Left kidney (tissue), 8 donors: ENCODE measurements at places on chromosomes 2 and 18. TPM values are rescaled to one million over a fixed set of nuclear protein-coding genes. Genes with fewer than 3 reads are reported as not detected.

APCDD1 gene
- polyA plus RNA-seq: 74.6 TPM

CD207 gene
- polyA plus RNA-seq: not detected

RGPD4 gene
- polyA plus RNA-seq: 0.03 TPM

DIPK1C gene
- polyA plus RNA-seq: 0.10 TPM

ERMN gene
- polyA plus RNA-seq: 0.93 TPM

FAM124B gene
- polyA plus RNA-seq: 2.6 TPM

DNA sequence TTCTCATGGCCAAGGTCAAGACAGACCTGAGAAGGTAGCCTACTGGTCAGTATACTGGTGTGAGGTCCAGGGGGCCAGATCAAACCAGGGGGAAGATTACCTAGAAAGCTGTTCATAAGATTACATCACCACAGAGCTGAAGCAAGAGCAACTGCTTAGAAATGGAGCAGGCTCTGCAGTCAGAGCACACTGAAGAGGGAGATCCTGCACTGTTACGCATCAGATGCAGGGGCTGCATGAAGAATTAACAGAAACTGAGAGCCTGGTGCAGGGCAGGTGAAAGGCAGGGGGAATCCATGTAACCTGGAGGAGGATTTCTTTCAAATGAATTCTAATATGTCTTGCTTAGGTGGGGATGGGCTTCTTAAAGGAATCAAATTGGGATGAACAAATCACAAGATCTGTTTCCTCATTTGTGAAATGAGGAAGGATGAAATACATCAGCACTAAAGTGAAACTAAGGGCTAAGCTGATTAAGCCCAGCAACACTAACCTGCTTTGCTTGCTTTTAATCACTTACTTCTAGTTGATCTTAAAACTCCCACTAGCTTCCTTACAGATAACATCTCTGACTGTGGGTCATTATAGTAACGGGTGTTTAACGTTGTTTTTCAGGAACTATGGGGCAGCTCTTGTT, 74.3 kb upstream of the ADAM23 start:
- DNase-seq: no peak

DNA sequence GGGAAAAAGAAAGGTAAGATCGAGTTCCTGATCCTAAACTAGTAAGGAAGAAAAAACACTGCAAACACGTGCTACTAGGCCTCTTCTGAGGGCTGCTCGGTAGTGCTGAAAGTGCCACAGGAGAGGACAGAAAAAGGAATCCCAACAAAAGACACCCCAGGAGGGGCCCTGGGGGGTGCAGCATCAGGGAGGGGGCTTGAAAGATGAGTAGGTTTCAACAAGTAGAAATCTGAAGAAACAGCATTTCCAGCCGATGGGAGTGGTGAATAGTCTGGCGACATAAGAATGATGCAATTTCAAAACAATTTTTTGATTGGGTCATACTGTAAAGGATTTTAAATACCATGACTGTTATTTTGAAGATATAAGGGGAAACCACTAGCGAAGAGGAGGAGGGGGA, 98.6 kb downstream of the NOL10 start:
- DNase-seq: no peak

GRCh38 chr2:156892467-156893281, 364.8 kb upstream of the GALNT5 start:
- peak; percentile 64 for DNase-seq

DNA sequence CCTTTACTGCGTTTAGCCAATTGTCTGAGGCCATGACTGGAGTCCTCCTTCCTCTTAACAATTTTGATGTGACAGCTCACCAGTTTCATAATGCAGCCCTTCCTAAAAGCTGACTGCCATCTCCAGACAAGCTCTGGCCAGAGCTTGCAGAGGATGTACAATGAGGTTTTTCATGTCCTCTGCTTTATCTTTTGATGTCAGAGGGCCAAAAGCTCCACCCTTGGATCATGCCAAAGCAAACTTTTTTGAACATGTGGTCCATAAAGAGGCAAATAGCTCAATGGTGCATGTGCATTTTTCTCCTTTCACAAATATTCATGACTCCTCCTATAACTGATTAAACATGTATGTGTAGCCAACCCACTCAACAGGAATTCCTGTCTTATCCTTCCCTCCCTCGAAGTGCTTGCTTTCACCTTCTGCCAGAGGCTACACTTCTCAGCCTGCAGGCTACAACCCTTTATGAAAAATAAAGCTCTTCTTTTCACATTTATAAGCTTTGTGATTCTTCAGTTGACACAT, 266.2 kb downstream of the FBXO15 start:
- DNase-seq: no peak

DNA sequence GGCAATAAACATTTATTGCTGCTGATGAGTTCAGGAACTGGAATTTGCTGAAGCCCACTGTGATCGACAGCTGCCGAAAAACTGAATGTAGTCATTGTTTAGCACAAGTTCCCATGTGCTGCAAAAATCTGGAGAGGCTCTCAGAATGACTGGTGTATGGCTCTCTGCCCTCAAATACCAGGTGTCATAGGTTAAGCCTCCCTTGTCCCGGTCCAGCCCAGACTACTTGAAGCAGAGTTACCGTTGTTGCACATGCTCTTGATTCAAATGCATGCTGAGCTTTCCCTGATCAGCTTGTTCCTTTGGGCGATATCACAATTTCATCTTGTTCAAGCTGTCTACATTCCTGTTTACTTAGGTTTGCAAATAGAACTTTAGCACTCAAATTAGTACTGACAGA, 625.2 kb downstream of the CPS1 start:
- DNase-seq: no peak

GRCh38 chr2:3960106-3960505, 256.7 kb downstream of the DCDC2C start:
- no peak for DNase-seq

DNA sequence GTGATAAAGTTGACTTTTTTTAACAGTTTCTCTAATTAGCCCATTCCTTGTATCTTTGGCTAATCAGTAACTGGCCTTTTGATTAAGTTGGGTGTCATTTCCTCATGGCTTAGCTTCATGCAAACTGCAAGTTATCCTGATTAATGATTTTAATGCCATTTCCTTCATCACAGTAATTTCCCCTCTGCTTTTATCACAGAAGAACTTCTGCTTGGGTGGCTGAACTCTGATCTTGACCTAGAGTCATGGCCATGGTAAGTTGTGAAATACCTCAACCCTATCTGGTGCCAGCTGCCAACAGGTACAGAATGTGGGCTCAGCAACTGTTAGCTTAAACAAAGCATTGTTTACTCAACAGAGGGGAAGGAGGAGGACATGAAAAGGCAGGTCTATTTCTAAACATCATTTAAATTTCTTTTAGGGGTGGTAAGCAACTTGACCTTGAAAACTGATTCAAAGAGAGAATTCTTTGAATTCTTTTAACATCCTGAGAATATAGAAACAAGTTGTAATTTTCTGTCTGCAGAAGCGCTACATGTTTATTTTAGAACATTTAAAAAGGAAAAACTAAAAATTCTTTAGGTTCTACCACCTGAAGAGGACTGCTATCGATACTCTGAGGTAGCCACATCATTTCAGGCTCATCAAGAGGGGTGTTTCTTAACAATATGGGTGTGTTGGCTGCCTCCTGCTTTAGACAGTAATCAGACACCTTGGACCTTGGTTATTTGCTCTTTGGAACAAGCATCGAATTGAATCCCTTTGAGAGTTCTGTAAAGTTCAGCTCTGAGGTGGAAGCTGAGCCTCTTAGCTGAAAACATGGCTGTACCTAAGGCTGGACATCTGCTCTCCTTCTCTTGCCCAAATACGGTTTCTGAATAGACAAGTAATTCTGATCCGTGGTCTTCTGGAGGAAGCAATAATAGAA, 39.7 kb downstream of the ANXA4 start:
- no peak for DNase-seq

GRCh38 chr2:236054125-236054524, 114.1 kb downstream of the GBX2 start:
- no peak for DNase-seq

DNA sequence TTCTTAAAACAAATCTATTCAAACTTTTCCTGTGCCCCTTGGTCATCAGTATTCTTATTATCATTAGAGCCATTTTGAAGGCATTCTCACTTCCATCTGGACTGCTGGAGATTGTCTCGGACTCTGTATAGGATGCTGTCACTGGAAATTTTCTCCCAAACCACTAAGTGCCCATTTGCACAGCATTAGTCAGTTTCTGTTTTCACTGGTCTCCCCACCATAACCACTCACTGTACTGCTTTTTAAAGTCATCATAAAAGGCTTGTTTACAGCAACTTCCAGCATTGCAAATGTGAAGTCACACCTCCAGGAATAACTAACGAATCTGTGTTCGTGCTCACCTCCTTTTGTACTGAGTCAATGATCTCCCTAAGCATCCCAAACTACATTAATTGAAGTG, 150.9 kb upstream of the SERTAD2 start:
- no peak for DNase-seq

DNA sequence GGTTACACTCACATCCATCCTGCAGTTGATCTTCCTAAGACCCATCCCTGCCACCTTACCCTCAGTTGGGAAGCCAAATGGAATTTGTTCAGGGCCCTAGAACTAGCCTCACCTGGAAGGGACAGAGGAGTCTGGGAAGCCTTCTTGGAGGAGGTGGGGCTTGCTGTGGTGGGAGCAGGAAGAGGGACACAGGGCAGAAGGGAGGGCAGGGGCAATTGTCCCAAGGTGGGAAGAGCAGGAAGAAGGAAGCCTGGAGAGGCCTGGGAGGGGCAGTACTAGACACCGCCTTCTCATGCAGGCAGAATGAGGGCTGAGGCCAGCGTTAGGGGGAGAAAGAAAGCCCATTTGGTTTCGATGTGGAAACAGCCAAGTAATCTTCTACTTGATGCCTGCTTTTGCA, 34.1 kb upstream of the ASPRV1 start:
- no peak for DNase-seq

GRCh38 chr2:139142252-139142880, 362.2 kb upstream of the NXPH2 start:
- DNase-seq: peak; percentile 24

DNA sequence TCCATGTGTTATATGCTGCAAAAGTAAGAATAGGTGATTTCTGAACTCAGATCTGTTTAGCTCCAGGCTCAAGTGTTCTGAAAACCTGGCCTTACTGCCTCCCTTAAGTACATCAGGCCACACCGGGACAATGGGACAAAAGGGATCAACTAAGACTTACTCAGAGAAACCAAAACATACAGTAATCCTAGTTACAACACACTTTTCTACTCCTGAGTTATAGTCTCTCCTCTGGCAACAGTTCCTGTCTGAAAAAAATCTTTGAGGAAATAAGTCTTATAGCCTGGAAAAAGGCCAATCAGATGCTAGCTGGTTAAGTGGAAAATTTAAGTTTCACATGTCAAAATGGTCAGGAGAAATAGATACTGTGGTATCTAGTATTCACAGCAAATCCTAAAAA, 5.6 kb downstream of the METTL5 start:
- DNase-seq: no peak

DNA sequence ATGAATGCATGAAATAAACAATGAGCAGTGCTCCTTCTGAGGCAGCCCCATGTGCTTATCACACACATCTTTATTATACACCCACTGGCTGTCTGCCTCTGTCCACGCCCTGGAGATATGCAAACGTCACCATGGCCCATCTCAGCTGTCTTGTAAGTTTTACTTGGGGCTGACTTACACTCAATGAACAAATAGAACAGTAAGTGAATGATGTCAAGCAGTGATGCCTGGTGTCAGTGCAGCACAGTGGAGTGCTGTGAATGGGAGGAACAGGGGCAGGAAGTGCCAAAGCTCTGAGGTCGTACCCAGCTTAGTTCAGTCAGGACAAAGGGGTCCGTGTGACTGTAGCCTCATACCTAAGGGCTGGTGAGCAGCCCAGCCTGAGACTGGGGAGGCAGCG, 659.5 kb upstream of the HS6ST1 start:
- DNase-seq: no peak

DNA sequence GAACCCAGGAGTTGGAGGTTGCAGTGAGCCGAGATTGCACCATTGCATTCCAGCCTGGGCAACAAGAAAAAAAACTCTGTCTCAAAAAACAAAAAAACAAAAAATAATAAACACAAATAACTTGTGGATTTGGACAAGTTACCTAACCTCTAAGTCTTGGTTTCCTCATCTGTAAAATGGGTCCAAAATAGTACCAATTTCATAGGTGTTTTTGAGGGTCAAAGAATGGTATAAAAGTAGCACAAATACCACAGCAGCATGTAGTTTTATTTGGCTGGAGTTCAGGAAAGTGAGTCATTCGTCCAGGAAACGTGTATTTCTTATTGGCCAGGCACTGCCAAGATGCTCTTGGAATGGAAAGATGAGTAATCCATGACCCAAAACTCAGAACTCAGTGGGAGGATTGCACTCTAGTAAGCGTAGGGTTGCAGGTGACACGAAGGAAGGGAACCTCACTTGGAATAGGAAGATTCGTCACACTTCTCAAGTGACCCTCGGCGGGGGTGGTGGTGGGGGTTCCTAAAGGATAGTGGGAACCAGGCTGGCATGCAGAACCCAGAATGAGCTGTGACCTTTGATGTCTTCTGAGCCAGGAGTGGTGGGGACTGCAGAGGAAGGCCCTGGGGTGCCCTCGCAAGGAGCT, 24.4 kb downstream of the GRHL1 start:
- no peak for DNase-seq

DNA sequence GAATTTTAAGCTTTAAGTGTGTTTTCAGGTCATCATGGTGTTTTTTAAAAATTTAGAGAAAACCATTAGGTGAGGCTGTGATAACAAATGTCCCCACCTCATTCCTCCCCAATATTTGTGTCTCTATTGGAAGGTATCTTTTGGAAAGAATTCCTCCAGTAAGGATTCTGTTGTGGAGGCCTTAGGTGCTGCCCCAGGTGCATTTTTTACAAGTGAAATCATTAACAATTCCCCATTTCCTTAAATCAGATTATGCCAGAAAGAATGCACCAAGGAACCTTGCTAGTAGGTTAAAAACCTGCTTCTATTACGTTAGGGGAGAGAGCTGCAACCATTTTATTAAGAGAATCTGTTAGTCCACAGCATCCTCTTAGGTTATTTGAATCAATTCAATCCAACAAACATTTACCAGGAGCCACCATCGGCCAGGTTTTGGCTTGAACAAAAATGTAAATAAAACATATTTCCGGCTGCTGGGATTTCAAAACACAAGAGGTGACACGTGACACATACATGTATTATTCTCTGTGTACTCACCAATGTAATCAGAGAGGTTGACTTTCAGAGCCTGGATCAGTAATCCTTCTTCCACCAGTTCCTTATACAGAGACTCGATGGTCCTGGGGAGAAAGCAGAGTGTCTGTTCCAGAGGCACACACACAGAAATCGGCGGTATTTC, 112.5 kb upstream of the ASB18 start:
- DNase-seq: no peak

DNA sequence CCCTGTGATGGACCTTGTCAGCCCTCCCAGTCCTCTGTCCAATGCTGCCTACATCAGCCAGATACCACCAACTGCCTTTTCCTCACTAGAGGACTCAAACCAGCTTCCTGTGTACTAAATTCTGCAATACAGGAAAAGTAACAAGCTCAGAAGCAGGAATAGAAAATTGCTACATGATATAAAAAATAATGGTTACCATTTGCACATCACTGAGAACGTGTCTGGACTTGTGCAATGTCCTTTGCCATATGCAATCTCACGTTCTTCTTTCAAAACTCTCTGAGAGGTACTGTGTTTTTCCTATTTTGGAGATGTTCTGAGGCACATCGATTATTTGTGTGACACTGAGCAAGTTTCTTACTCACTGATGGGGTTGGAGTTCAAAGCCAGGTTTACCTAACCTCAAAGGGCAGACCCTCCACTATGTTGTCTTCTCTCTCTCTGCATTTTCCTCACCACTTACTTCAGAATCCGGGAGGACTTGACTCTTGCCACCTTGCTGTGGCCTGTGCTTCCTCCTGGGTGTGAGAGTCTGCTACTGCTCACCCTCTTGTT, 12.1 kb downstream of the UPP2 start:
- DNase-seq: no peak

GRCh38 chr2:84969511-84970209, 1.3 kb upstream of the KCMF1 start:
- DNase-seq: no peak
